IPS DF 6.9 (cell line): ENCODE measurements at places on chromosomes 2 and 18.

DNA sequence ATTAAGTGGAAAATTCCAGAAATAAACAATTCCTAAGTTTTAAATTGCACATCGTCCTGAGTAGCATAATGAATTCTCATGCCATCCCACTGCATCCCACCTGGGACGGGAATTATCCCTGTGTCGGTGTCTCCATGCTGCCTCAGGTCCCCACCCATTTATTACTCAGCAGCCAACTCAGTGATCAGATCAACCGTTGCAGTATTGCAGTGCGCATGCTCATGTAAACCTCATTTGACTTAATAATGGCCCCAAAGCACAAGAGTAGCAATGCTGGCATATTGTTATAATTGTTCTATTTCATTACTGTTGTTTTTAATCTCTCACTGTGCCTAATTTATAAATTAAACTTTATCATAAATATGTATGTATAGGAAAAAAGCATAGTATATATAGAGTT lies 214.4 kb downstream of the METTL4 start:
- no peak for DNase-seq

- no peak for DNase-seq
Measured at GRCh38 chr2:150141226-150142001, 346.1 kb downstream of the RND3 start.

DNA sequence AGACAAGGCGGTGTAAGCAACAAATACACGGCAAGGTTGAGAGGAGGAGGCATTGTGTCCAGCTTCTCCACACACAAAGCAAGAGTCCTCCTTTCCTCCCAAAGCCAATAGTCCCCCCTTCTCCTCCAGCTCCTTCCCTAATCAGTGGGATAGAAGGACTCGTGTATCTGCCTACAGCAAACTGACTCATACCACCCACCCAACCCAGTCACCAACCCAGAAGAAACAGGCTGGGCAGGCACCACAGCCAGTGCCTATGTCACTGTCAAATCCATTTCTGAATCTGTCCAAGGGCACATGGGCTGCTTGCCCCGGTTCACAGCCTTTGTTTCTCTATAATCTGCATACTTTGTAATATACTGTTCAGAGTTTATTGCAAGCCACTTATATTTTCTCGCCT lies 19.2 kb upstream of the NMS start:
- no peak for DNase-seq

GRCh38 chr2:58629545-58630119 lies 388.5 kb upstream of the FANCL start:
- no peak for DNase-seq

GRCh38 chr2:2974982-2975381 lies 402.6 kb downstream of the EIPR1 start:
- DNase-seq: no peak
